ENCODE measurements at places on chromosomes 3 and 15.

GRCh38 chr3:161038725-161039124, 66.4 kb downstream of the B3GALNT1 start:
- DNase-seq: no peak

GRCh38 chr15:72199721-72200212, 2.2 kb upstream of the GRAMD2A start:
- peak; percentile 88 for DNase-seq

DNA sequence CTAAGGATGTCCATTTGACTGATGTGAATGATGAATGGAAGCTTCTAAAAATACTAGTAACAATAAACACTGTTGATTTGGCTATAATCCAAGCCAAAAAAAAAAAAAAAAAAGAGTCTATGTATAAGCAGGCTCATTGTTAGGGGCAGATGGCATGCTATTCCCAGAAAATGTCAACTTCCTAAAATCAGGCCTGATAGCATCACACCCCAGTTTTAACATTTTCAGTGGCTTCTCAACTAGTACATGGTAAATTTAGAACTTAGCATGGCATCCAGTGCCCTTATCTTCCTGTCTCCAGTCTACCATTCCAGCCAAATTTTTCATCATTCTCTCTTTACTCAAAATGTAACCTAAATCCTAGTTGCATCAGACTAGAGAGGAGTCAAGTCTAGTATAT, 288.2 kb upstream of the ZNF385D start:
- DNase-seq: no peak

GRCh38 chr3:136642711-136643110, 109.5 kb downstream of the STAG1 start:
- no peak for DNase-seq

GRCh38 chr3:129686941-129687340, 80.5 kb upstream of the PLXND1 start:
- no peak for DNase-seq

DNA sequence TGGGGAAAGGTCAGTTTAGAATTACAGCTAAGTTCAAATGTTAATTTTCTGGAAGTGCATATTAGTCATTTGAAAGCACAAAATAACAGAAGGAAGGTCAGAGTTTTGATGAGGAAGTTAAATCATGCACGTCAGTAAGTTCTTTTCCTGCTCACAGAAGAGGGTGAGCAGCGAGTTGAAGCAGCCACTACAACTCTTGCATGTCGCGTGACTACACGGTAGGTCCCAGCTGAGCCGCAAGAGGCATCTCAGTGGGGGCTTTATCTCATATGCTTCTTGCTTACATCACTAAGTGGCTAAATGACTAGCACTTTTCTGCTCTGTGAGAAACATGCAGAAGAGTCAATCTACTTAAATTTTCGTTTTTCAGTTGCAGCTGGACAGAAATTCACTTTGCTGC, 21.3 kb upstream of the SEC62 start:
- DNase-seq: peak; percentile 21

- no peak for DNase-seq
These were observed 26.3 kb upstream of the THRB start for GRCh38 chr3:24520976-24521419.

- no peak for DNase-seq
These were observed 224.4 kb downstream of the THRB start for GRCh38 chr3:24270204-24270691.

GRCh38 chr15:98660055-98660454, 11.7 kb downstream of the IGF1R start:
- DNase-seq: no peak

DNA sequence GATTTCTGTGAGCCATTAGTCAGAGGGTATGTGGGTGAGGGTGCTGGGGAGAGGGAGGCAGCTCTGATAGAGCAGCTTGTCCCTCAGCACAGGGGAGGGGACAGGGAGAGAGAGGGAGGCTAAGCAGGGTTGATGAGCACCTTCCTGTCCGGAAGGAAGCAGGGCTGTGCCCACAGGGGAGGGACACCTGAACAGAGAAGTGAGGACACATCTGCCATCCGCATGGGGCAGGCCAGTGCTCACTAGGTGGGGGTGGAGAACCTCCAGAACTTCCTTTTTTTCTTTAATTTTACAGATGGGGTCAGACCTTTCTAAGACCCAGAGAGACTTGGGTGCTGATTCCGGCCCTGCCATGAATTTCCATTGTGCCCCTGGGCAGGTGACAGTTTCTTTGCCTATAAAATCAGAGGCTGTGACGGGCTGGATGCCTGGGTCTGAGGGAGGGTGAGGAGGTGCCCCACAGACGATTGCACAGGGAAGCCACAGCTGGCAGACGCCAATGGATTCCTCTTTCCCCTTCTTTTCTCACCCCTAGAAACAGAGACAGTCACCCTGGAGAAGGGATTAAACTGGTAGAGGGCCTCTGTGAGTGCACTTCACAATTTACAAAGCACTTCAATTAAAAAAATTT, 4.1 kb upstream of the TGM5 start:
- no peak for DNase-seq

DNA sequence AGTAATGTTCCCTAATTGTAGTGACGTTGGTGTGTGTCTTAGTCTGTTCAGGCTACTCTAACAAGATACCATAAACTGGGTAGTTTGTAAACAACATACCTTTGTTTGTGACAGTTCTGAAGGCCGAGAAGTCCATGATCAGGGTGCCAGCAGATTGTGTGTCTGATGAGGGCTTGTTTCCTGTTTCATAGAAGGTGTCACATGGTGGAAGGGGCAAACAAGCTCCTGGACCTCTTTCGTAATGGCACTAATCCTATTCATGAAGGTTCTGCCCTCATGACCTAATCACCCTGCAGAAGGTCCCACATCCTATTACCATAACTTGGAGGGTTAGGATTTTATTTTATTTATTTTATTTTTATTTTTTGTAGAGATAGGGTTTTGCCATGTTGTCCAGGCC, 11.1 kb downstream of the ATXN7 start:
- DNase-seq: no peak

- DNase-seq: no peak
These were observed 79.3 kb upstream of the LSAMP start for GRCh38 chr3:116524453-116525210.

- DNase-seq: no peak
These were observed 491.8 kb downstream of the MECOM start for GRCh38 chr3:169171739-169172138.

GRCh38 chr15:91956026-91956723, 102.7 kb downstream of the SLCO3A1 start:
- no peak for DNase-seq

DNA sequence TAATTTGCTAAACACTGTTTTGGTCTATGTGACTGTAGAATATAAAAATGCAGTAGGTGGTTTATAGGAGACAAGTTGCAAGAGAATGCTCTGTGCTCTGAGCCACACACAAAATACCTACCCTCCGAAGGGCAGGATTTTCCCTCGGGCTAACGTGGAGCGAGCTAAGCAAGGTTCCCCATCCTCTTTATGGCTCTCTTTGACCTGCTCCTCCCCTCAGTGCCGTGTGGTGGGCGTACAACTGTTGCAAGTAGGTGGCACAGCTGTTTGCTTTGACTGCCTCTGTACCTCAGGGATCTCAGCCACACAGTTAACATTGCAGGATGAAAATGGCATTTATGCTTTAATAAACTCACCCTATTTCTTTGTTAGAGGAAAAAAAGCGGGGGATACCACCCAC, 339.1 kb downstream of the SATB1 start:
- DNase-seq: no peak

DNA sequence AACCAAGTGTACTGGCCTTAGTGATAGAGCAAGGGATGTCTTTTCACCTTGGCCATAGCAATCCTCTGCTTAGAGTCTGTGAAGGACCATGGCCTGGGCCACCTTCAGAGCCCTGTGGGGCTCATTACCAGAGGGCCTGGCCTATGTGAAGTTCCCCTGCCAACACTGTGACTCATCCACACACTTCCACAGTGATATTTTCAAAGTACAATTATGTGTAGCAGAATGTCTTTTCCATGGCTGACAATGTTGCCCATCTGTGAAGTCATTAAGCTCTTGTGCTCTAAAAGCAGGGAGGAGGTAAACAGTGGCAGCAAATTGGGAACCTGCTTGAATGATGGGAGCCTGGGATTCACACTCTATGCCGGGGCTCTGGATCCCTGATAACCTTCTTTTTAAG, 12.2 kb upstream of the CACNA1D start:
- DNase-seq: no peak

DNA sequence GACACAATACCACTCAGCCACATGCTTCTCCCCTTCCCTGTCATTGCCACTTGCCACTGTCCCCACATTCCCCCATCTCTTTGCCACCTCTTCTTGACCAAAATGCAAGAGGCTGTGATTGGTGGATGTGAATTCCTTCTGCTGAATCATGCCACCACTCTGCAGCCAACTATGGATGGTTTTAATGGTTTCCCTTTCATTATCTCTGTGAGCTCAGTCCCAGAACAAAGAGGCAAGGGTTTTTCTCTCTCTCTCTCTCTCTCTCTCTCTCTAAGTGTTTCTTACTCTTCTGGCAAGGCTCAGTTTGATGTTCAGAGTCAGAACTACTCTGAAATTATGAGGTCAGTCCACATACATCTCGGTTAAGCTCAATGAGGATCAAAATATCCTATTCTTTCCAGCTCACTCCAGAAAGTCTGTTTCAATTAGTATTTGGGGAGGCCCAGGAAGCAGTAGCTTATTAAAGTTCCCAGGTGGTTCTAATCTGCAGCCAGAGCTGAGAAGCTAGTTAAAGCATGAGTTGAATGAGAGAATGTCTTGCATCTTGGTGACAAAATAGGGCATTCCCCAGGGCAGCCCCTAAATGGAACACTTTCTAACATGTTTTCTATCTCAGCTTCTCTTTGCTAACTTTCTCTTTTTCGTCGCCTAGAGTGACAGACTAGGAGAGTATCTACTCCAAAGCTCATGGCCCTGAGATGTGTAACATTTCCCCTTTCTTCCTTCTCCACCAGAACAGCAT, 8.5 kb upstream of the ILDR1 start:
- no peak for DNase-seq

DNA sequence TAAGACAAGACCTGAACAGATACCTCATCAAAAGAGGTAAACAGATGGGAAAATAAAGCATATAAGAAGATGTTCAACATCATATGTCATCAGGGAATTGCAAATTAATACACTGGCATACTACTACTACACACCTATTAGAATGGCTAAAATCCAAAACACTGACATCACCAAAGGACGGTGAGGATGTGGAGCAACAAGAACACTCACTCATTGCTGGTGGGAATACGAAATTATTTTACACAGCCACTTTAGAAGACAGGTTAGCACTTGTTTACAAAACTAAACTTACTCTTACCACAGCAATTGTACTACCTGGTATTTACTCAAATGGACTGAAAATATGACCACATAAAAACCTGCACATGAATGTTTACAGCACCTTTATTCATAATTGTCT, 119.6 kb downstream of the GSK3B start:
- DNase-seq: no peak

DNA sequence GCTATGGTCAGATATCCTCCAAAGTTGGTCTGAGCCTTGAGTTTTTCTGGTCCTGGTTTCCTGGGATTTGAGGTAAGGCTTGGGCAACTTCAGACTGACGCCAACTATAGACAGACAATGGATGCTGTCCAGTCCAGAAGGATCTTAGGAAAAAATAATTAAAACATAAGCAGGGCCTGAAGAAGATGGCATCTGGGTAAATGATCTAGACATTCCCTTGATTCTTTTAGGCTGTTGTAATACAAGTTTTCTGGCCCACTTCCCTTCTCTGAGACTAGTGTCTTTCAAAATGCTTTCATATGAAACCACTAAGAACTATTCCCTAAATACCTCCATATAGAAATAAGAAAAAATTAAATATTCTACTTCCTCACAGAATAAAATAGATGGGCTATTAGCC, 47.7 kb upstream of the PLXND1 start:
- DNase-seq: no peak

DNA sequence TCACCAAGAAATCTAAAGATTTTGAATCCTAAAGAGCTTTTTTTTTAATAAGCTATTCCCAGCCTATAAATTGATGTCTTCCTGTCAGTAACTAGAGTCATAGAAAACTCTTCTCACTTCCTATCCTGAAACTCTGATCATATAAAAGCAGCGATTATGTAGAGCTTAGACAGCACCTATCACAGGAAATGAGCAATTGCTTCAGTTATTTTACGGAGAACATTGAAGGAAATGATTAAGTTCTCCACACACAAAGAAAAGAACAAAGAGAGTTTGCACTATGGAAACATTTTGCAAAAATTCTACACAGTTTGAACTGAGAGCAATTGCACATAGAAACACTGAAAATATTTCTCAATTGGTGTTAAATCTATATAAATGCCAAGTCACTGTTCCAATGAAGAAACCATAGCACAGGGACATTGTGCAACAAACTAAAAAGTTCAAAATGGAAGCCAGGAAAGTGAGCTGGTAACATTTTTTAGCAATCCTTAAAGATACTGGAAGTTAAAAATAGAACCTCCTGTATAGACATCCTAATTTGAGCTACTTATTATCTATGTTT, 291.5 kb upstream of the ARHGEF26 start:
- DNase-seq: no peak

- DNase-seq: no peak
These were observed 76.2 kb upstream of the C2CD4B start for GRCh38 chr15:62241135-62241770.

DNA sequence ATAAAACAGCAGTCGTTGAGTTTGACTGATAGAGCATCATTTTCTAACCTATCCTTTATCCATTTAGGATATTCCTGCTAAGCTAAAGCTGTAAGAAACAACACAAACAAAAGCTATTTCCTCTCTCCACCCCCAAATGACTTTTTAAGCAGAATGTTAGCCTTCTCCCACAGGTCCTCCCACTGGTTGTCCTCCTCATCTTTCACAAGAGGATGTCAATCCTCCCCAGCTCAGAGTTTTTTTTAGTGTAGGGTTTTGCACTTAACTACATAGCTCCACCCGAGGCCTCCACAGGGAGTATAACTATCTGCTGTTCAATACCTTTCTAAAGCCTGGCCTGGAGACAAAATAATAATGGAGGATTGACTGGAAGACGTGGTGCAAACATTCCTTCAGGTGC, 7.8 kb downstream of the SETMAR start:
- no peak for DNase-seq

- no peak for DNase-seq
These were observed 486.3 kb upstream of the PROK2 start for GRCh38 chr3:72271216-72271615.

DNA sequence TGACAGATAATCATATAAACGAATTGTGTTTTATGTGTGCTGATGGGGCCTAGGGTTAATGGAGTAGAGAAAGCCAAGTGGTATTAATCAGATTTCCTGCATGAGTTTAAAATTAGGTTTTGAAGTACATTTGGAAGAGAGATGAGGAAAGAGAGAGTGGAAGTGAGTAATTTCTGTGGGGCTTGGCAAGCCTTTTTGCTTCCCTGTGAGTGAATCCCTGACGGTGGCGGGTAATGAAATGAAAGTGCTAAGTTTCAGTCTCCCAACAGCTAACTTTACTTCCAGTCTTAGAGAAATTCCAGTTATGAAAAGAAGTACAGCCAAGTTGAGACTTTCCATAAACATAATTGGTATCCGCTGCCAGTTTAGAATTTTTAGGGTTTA, 139.4 kb downstream of the BBX start:
- DNase-seq: peak; percentile 51
